Jurkat, Clone E6-1 (cell line): ENCODE measurements at places on chromosomes 7 and 10.

DNA sequence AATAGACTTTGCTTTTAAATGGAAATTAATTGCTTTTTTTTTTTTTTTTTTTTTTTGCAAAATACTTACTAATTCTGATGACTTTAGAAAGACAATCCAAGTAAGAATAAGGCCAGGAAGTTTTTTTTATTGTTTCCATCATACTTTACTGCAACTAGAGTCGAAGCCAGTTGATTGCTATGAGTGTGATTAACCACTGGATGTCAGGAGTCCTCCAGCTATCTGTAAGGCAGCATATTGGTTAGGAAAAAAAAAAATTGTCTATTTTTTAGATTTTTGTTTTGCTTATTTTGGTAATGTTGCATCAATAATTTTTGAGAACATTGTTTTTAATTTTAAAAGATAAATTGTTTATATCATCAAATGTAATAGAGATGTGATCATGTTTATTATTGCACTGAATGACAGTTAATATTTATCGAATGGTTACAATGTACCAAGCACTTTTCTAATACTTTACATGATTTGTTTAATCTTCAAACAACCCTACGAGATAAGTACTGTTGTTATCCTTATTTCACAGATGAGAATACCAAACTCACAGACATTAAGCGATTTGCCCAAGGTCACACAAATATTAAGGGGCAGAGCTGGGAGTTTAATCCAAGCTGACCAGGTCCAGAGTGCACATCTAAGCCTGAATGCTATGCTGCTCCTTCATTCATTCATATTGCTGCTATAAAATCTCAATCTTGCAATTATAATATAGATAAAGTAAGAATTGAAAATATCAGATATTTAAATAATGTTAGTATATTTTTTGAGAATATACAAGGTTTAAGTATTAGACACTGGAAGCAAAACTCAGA is 19.9 kb upstream of the LMOD2 start:
- peak; percentile 18 for DNase-seq

- no peak for DNase-seq
These were observed 67.0 kb downstream of the SYPL1 start for GRCh38 chr7:106045139-106045538.

GRCh38 chr10:110717781-110718589 is 73.8 kb downstream of the RBM20 start:
- no peak for DNase-seq

DNA sequence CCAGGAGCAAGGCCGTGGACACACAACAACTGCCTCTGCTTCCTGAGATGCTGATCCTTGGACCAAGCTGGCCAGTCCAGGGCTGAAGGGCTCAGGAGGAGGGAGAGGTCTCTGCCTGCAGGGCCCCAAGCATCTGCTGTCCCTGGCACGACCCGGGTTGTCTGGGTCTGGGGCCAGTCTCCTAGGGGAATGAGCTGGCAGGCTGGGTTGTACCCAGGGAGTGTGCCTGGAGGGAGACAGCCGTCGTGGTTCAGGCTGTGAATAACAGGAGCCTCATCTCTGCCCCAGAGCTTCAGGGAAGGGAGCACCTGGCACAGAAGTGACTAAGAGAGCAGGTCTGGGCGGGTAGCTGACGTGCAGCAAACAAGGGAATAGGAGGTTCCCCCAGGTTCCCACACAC is 17.9 kb upstream of the SERPINE1 start:
- DNase-seq: no peak

- no peak for DNase-seq
These were observed 70.2 kb upstream of the FGFR2 start for GRCh38 chr10:121668314-121669027.

GRCh38 chr7:49112222-49112621 is 187.9 kb downstream of the CDC14C start:
- no peak for DNase-seq

- no peak for DNase-seq
These were observed 42.2 kb downstream of the MINDY4 start for GRCh38 chr7:30813466-30813865.

DNA sequence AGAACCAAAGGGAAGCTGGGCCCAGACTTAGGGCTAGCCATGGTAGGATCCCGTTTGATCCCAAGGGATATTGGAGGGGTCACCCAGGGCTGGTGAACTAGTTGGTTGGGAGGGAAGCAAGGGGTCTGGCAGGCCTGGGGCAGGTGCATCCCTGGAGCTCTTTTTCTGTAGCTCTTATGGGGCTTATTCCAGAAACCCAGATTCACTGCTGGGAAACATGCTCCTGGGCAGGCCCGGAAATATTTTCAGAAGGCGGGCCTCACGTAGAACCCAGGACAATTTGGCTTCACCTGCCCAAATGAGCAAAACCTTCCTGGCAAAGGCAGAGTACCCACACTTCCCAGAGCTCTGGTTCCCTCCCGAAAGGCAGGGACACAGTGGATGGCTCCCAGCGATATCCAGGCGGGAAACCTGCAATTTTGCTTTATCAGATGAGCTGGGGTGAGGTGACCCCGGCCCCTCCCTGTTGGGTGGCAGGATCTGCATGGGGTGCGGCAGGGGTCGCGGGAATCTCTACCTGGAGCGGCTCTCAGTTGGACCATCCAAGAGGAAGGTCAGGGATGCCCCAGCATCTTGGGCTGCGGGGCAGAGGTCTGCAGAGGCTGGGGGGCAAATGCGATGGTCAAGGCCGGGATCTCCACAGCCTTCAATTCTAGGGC is 533.9 kb downstream of the TCERG1L start:
- no peak for DNase-seq

DNA sequence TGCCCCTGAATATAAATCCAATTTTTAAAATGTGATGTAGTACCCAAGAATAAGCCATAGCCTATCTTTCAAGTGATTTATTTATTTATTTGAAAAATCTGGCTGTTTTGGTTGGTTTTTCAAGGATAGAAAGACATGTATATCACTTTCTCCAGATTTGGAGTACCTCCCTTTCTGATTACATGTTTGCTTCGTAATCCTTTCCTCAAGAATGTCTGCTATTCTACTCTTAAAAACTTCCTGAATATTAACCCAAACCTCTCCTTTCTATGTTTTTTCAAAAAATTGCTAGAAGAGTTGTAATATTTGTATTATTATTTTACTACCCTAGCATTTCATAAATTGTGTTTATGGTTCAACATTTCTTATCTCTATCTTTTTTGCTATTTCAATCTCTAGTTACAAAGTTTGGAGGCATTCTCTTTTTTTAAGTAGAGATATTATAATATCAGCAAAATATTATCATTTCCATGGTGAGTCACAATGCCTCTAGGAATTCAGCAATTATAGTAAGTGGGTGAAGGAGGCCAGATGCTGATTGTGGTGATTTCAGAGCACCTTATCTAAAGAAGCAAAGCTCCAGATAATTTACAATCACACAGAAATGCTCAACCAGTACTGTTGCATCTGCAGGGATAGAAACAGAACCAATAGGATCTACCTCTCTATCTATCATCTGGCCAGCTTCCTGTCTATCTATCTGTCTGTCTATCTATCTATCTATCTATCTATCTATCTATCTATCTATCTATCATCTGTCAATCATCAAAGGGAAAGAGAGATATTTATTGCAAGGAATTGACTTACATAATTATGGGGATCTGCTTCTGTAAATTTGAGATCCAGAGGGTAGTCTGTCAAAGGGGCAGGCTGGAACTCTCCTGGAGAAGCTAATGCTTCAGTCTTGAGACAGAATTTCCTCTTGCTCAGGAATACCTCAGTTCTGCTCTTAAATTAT is 412.5 kb upstream of the SEMA3C start:
- DNase-seq: no peak

- no peak for DNase-seq
These were observed 283.9 kb upstream of the SP8 start for GRCh38 chr7:21070571-21071090.

- DNase-seq: no peak
These were observed 110.0 kb downstream of the SORBS1 start for GRCh38 chr10:95451150-95451549.

- DNase-seq: no peak
These were observed 8.6 kb downstream of the UPP1 start for GRCh38 chr7:48097521-48098231.

- DNase-seq: no peak
These were observed 109.1 kb upstream of the TNRC18 start for GRCh38 chr7:5532536-5533335.

DNA sequence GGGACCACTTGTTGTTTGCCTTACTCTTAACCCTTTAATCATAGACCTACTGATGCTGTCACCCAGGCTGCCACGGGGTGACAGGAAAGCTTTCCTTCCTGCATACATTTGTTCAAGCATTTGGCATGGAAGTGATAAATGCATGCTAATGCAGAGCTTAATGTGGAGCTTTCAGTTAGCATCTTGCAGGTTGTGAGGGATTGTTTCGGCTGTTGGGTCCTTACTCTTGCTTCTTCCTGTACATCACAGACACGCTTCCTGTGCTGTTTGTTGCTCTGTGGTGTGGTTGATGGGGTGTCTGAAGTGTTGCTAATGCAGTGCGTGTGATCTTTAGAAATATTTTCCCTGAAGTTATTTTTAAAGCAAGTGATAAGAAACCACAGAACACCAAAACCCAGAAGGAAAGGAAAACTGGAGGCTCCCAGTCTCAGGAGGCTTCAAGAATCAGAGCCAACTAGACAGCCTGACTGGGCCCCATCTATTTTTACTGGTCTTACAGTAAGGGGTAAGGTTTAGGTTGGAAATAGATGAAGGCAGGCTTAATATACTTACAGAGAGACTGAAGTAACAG is 143.1 kb downstream of the CHN2 start:
- DNase-seq: peak; percentile 94

GRCh38 chr7:107254398-107254985 is 85.7 kb downstream of the HBP1 start:
- DNase-seq: no peak

DNA sequence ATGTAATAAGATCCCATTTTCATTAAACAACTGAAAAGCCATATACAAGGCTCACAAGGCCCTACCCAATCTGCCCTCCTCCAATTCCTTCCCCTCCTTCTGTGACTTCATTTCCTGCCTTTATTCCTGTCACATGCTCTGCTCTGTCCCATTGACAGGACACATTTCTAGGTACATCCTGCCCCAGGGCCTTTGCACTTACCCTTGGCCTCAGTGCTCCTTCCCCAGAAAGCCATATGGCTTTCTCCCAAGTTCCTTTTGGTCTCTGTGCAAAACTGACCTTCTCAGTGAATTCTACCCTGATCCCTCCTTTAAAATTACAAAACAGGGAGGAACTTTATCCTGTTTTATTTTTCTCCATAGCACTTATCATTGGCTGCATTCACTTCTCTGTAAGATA is 40.0 kb downstream of the KCNMA1 start:
- no peak for DNase-seq

DNA sequence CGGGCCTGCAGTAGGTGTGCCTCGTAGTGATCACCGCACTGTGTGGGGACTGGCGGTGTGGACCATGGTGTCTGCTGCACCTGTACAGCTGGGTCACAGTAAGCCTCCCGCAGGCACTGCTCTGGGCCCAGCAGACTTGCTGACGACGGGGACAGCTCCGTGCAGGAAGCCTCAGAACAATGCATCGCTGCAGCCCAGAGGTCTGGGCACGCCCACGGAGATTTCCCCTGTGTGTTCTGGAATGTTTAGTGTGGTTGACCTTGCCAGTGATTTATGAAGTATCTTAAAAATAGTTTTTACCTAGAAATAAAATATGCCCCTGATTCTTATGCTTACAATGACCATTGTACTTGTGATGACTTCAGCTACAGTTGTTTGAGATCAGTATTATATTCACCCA is 59.1 kb upstream of the ZNF32 start:
- DNase-seq: no peak

DNA sequence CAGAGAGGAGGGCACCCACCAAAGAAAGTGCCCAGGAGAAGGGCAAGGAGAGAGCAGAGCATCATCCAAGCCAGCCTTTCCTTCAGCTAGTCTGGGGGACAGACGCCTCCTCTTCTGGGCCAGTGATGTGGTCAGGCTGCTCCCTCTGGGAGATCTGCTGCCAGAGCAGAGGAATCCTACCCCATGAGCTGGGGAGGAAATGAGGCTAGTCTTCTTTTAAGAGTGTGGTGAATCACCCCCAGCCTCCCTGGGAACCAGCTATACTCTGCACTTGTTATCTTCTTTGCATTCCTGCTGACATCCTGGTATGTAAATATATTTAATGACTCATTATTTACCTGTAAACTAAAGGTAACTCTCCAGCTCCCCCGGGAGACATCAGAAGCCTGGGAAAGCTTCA is 41.6 kb upstream of the EPHB6 start:
- no peak for DNase-seq

- DNase-seq: no peak
These were observed 253.1 kb upstream of the NEBL start for GRCh38 chr10:21150166-21150565.

DNA sequence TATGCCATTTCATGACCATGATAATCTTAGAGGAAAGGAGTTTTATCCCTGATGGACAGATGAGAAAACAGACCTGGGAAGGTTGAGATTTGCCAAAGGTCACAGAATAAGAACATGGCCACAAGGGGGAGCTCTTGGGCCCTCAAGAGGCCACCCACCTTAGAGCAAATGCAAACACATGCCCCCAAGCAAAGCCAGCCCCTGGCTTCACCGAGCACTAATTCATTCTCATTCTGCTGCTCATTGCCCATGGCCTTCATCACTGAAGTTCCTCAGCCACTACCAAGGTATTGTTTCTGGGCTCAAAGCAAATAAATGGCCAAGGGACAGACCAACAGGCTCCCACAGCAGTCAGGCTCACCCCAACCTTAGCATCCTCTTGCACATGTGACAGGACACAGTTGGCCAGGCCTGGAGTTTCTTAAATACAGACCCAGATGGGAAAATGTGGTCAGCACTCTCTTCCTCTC is 44.2 kb downstream of the PDLIM1 start:
- DNase-seq: peak; percentile 71

DNA sequence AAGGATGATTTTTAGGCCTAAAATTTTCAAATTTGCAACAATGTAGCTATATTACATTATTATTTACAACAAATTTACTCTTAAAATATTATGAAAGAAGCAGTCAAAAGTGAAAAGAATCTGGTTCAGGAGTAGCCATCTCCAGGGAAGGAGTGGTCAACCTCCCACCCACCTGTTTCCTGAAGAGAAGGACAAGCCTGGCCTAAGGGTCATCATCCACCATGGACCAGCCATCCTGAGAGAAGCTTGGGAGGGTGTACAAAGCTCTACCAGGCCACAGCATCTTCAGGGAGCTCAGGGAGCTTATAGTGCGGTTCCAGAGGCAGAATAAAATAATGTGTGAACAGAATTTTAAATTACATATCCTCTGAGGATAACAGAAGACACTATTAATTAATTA is 38.1 kb downstream of the COL1A2 start:
- DNase-seq: no peak

DNA sequence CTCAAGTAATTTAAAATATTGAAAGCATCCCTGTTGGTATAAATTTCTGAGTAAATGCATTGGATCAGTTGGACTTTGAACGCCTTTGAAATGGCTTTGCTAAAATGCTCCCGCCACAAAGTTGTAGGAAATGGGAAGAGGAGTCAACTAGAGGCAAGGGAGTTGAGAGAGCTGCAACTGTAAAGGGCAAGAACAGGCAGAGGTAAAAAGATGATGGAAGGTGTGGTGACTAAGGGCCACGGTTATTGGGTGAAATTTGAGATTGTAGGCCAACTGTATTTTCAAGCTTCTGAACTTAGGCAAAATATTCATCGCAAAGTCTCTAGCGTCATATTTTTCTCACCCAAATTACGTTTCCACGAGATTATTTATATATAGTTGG is 595 bp upstream of the SUMF2 start:
- no peak for DNase-seq

- DNase-seq: no peak
These were observed 27.9 kb downstream of the CADPS2 start for GRCh38 chr7:122858320-122858719.

- no peak for DNase-seq
These were observed 478.5 kb downstream of the GPAM start for GRCh38 chr10:111705021-111705420.
